Lung microvascular endothelial cell (primary cell): ENCODE measurements at places on chromosomes 2 and 18. TPM values are rescaled to one million over a fixed set of nuclear protein-coding genes. Genes with fewer than 3 reads are reported as not detected.

DNA sequence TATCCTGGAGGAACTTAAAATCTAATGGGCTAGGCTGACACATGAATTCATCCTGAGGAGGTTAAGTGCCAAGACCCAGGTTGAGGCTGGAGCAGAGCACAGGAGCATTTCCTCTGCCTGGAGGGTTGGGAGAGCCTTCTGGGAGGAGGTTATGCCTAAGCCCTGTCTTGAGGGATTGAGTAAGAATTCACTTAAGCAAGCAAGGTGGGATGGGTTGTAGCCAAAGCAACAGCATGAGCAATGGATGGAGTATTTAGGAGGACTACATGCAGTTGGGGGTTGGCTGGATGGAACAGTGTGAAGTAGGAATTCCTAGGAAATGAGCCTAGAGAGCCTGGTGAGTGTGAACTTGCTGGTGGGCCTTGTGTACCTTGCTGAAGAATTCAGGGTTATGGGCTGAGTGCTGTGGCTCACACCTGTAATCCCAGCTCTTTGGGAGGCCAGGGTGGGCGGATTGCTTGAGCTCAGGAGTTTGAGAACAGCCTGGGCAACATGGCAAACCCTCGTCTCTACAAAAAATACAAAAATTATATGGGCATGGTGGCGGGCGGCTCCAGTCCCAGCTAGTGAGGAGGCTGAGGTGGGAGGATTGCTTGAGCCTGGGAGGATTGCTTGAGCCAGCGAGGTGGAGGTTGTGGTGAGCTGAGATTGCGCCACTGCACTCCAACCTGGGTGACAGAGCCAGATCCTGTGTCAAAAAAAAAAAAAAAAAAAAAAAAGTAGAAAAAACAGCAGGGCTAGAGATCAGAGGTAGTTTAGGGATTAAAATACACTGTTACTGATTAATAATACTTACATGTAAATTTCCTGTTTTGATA, 22.2 kb downstream of the TANC1 start:
- DNase-seq = no peak

DNA sequence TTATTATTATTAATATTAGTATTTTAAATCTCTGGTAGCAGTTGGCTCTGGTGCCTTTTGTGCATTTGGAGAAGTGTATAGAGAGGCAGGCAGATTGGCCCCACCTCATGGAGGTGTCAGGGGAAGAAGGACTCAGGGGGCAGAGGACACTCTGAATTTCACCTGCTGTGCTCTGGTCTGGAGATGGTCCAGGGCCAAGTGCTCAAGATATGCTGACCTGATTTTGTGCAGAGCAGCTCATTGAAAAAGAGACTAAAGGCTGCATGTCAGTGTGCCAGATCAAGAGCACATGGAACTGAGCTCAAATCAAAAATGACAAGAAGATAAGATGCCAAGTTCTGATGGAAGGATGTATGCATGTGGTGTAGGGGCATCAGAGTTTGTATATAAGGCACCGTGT, 323.6 kb upstream of the TNP1 start:
- no peak for DNase-seq

- DNase-seq = peak; percentile 12
These were observed 11.3 kb downstream of the TMEM247 start for GRCh38 chr2:46490521-46491141.

DNA sequence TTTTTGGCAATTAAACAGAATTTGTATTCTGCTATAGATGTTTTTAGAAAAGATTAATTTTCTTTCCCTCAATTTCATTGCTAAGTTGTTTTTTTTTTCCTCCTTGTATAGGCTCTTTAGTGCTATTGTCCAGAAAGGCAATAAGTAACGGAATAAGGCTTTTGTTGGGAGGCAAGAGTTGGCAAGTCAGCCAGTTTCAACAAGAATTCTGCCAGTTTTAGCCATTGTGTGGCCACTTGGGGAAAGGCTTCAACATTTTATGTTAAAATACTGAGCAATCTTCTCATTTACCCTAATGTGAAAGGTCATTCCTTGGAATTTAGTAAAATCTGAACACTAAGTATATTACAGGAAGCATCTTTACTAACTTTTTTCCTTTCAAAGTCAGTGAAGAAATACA, 9.6 kb downstream of the CALCRL start:
- peak; percentile 58 for DNase-seq

DNA sequence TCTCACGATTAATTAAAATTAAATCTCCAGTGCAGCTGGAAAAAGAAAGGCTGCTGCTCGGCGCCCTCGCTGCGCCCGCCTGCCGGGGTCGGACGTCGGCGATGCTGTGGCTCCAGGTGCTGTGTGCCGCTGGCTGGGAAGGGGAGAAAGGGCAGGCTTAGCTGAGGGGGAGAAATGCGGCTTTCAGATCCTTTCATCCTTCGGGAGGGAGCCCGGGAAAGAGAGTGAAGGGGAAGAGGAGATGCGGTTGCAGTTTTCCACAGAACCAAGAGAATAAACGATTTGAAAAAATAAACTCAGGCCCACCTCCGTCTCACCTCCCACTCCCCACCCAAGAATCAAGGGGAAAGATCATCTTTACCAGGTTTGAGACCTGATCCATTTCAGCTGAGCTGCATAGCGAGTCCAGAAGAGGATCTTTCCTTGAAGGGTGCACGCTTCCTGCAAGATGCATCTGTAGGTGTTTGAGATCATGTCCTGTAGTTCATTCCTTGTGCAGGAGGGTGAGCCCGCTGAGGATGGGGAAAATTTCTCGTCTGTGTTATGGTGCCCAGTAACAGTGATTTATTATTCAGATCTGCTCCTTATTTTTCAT, 495 bp downstream of the TMEM169 start:
- no peak for DNase-seq

GRCh38 chr2:7436096-7436906, 519.1 kb downstream of the RNF144A start:
- DNase-seq = no peak

- DNase-seq = no peak
These were observed at the start of gene DQX1 for GRCh38 chr2:74525717-74526648. Gene DQX1 (minus strand): TSS chr2:74526231. CDS start chr2:74525729, 502 bp downstream.

GRCh38 chr2:236945431-236946016, 140.2 kb upstream of the COPS8 start:
- DNase-seq = peak; percentile 93

- DNase-seq = peak; percentile 58
These were observed 82.1 kb downstream of the TNP1 start for GRCh38 chr2:216777637-216778273.

DNA sequence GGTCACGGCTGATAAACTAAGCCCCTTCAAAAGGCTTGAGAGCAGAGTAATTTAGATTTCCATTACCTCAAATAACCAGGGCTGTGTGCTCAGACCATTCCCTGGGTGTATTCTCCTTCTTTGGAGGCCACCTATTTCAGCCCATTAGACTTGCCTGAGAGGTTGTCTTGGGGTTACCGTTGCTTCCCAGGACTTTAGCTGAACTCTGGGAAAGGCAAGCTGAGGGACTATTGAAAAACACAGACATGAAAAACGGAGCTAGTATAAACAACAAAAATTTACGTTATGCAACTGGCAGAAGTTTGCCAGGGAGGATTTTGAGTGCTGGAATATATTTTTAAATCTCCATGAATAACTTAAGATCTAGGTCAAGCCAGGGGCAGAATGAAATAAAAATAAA, 561.0 kb upstream of the TNP1 start:
- DNase-seq = no peak

DNA sequence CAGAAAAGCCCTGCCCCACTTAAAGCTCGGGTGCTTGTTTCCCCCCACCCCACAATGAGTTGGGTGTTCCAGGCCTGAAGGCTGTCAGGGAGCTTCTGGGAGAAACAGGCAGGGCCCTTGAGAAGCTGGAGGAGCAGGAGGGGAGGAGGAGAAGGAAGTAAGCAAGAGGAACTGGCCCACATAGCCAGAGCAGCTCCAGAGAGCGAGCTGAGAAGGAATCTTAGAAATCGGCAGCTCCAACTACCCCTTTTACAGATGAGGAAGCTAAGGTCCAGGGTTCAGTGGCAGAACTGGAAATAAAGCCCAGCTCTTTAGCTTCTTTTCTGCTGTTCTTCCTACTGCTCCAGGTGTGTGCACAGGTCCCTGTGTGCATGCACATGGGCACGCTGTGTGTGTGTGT, 12.7 kb upstream of the KCNK3 start:
- no peak for DNase-seq

DNA sequence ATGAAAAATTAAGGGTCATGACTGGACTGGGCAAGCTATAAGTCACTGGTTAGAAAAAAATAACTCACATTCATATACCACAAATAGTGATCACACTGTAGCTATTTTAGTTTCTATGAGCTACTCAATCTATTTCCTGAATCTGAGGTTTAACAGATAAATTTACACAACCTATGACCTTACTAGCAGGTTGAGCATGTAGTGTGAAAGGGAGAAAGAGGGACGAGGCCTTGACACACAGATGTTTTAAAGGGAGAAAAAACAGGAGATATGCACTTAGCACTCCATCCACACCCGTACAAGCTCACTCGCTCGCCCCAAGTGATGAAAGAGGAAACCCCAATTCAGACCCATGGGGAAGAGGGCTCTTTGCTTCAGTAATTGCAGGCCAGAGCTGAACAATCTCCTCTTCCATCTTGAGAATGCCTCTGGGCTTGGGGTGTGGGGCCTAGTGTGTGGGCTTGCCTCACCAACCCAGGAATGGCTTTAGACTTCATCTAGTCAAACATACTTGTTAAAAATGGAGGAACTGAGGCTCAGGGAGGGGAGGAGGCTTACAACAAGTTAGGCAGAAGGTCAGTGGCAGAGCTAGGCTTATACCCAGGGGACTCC, 10.7 kb downstream of the CYRIA start:
- DNase-seq = no peak

- peak; percentile 62 for DNase-seq
These were observed 73.4 kb downstream of the INPP4A start for GRCh38 chr2:98518101-98518500.

DNA sequence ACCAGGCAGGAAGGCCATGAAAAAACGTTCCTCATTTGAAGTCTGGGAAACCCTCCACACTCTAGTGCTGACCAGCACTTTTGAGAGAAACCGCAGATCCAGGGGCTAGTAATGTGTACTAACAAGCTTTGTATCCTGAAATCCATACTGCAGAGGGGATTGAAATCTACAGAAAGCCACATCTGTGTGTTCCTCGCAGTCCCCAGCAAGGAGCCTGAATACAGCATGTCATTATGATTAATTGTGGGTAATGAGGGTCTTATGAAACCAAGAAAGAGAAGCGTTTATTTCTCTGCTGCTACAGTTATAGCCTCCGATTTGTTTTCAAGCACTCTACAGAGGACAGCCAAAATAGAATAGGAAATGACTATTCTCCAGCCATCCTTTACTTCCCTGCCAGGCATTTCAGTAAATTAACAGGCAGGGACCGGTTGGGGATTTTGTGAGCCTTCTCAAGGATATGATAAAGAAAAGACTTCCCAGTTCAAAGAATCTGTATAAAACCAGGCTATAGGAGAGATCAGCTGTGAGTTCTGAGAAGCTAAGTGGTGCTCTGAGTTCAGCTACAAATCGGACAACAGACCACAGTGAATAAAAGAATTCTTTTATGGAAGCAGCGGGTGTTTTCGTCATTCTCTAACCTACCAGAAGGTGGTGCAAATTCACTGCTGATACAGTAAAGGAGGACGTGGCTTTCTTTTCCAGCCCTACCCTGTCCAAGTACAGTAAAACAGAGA, 133.4 kb downstream of the INSIG2 start:
- DNase-seq = peak; percentile 85

DNA sequence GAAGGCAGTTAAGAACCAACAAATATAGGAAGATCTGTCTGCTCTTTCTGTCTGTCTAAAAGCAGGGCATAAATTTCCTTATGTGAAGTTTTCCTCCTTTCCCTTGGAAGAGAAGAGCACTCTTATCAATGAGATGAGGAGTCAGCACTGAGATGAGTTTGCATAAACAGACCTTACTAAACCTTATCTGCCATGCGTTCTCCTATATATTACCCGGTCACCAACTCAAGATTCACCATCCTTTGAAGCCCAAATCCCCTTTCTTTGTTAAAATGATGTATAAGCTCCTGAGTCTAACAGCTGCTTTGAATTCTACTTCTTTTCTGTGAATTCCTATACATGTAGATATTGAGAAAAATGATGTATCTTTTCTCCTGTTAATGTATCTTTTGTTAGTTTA, 65.5 kb upstream of the FHL2 start:
- DNase-seq = no peak

GRCh38 chr2:231191896-231192872, 6.2 kb upstream of the ARMC9 start:
- DNase-seq = peak; percentile 84

DNA sequence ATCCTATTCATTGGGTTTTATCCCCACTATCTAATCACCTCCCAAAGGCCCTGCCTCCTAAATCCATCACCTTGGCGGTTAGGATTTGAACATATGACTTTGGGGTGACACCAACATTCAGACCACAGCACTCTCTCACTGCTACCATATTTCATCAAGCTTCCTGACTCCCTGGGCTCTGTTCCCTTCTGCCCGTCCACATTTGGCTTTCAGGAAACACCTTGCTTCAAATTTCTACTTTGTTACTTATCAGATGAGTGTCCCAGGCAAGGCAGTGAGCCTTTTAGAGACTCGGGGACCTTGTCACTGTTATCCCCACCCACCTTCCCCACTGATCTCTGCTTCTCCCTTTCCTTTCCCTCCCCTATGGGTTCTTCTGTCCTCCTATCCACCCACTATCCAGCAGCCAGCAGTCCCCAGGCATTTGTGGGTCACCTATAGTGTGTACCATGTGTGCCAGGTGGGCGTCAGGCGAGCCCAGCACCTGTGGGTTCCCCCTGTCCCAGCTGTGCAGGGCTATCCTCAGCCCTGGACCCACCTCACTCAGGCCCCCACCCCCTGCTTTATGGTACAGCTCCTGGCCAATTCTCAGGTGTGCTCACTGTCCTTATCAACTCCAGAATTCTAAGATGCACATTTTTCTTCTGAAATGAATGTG, 230.9 kb downstream of the LOXHD1 start:
- DNase-seq = no peak

DNA sequence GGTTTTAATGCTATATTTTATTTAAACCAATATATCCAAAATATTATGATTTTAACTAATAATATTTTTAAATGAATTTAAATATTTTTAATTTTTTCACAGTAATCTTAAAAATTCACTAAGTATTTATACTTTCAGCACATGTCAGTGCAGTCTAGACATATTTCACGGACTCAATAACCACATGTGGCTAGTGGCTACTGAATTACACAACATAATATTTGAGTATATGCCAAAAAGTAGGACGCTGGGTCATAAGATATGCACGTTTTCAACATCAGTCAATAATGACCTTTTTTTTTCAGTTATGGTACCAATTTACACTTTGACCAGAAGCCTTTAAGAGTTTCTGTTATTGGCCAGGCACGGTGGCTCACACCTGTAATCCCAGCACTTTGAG, 117.7 kb downstream of the GFPT1 start:
- DNase-seq = no peak

The CYP26B1 gene
- total RNA-seq = 0.44 and 0.79 TPM in 2 replicates

The PECR gene
- 6.5 and 10.9 TPM in 2 replicates for total RNA-seq

The NFATC1 gene
- 6.5 and 20.8 TPM in 2 replicates for total RNA-seq

The SLC35F5 gene
- total RNA-seq = 89.8 and 148 TPM in 2 replicates

The SP140 gene
- not detected in 2 replicates for total RNA-seq

The ONECUT2 gene
- under 0.01 TPM in 1 of 2 replicates, not detected in the other for total RNA-seq
